Left ventricle myocardium inferior (tissue), 1 donor: ENCODE measurements at places on chromosomes 11 and 22. TPM values are rescaled to one million over a fixed set of nuclear protein-coding genes. Genes with fewer than 3 reads are reported as not detected.

Gene DDIAS
- total RNA-seq: 0.58 TPM

Gene CHRM1
- total RNA-seq: not detected

Gene RIMBP3B
- not detected for total RNA-seq

Gene INS
- not detected for total RNA-seq

Gene SCT
- total RNA-seq: not detected

Gene CD3D
- not detected for total RNA-seq

Gene CEP126
- 1.5 TPM for total RNA-seq

GRCh38 chr11:108032800-108033199 is 24.1 kb downstream of the CUL5 start:
- peaks cover 21% of the 10 kb centered on the region for H3K36me3 ChIP-seq
- DNase-seq: no peak
- H3K27me3 ChIP-seq: no peaks in the 10 kb centered on the region
- peaks cover 44% of the 10 kb centered on the region for H3K4me1 ChIP-seq
- no peak overlapping the region for H3K27ac ChIP-seq
- no peak overlapping the region for H3K4me3 ChIP-seq

DNA sequence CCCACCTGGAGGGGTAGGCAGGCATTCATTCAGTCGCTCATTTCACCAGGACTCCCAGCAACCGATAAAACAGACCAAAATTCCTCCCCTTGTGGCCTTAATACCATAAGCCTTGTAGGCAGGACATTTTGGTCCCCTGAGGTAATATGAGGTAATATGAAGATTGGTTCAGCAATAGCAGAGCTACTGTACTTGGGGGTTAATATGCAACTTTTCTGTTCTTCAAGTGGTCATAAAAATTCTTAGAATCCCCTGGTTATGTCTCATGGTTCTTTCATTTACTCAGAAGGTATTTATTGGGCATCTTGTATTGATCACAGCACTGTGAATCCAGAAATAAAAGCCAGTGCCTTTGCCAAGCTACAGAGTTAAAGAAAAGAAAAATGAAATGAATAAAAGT is 29.8 kb downstream of the SHISA8 start:
- H3K4me1 ChIP-seq: peaks cover 32% of the 10 kb centered on the region
- no peak for DNase-seq
- H3K4me3 ChIP-seq: no peak overlapping the region
- no peaks in the 10 kb centered on the region for H3K27me3 ChIP-seq

- H3K4me1 ChIP-seq: peaks cover 5% of the 10 kb centered on the region
- H3K27ac ChIP-seq: no peak overlapping the region
- no peaks in the 10 kb centered on the region for H3K36me3 ChIP-seq
- H3K4me3 ChIP-seq: no peak overlapping the region
These were observed 5.2 kb upstream of the PES1 start for GRCh38 chr22:30596886-30597285.

DNA sequence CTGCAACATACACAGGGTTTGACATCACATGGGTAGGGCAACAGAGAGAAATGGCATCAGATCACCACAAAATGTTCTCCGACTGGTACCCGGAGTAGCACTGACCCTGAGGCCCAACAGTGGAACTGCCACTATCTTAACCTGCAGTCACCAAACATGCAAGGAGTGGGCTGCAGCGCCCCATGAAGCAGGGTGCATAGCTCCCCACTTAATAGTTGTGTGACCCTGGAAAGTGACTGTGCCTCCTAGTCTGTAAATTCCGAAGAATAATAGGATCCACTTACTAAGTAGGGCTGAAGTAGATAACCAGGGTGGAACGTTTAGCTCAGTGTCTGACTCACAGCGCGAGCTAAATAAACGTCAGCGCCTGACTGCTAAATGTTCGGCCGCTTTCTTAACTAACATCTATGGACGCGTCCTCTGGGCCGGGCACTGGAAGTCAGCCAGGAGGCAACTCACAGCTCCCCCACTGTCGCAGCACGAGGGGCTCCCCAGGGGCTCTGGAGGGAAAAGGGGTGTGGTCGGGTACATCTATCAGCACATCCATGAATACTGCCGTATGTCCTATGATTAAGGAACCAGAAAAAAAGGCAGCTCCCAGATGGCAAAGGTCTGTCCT is 777 bp downstream of the LTO1 start:
- peaks cover 31% of the 10 kb centered on the region for H3K36me3 ChIP-seq
- peaks cover 45% of the 10 kb centered on the region for H3K4me1 ChIP-seq
- H3K27ac ChIP-seq: peak overlapping the region; percentile 88
- peak overlapping the region; percentile 92 for H3K4me3 ChIP-seq
- no peak for DNase-seq
- no peaks in the 10 kb centered on the region for H3K27me3 ChIP-seq

DNA sequence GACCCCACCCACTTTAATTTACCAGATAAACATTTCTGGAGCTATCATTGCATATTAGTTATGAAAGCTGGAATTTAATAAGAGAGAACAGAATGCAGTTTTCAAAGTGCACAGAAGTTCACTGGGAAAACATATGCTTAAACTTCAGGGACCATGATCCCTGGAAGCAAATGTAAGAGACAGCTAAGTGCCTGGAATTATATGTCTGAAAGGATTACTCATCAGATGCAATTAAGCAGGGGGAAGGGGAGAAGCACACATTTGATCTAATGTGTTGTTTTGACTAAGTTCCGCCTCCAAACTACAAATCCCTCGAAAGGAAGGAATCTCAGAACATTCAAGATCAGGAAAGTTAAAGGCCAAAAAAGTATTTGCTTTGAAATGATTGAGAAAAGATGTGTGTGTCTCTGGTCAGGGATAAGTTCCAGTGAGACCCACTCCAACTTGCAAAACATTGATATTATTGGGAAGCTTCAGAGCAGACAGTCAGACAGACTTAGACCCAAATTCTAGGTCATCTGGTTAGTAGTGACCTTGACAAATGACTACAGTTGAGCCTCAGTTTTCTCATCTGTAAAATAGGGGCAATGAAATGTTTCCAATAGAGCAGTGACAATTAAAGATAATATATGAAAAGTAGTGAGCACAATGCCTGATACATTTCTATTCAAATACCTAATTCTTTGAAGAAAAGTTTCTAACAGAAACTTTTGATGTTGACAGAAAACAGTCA is 147.6 kb downstream of the ME3 start:
- no peak overlapping the region for H3K4me3 ChIP-seq
- DNase-seq: no peak
- peaks cover 28% of the 10 kb centered on the region for H3K4me1 ChIP-seq
- peaks cover 5% of the 10 kb centered on the region for H3K36me3 ChIP-seq

GRCh38 chr11:12777208-12777874 is 103.1 kb downstream of the TEAD1 start:
- H3K27ac ChIP-seq: no peak overlapping the region
- no peak overlapping the region for H3K4me3 ChIP-seq
- peaks cover 46% of the 10 kb centered on the region for H3K4me1 ChIP-seq
- H3K27me3 ChIP-seq: no peaks in the 10 kb centered on the region

DNA sequence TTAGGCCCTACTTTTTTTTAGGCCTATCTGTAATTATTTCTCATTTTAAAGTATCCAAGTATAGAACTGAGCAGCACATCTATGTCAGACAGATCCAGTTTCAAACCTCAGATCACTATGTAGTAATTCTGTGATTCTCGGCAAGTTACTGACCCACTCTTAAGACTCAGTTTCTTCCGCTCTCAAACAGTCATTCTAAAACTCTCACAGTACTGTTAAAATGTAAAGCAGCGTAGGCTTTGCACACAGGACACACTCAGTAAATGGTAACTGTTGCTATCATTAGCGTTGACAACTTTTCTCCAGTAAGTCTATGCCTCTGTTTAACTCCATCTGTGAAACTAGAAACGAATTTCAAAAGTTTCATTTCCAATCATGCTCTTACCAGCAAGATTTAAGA is 277.1 kb downstream of the TTC28 start:
- H3K4me1 ChIP-seq: peaks cover 9% of the 10 kb centered on the region
- no peaks in the 10 kb centered on the region for H3K27me3 ChIP-seq
- no peaks in the 10 kb centered on the region for H3K36me3 ChIP-seq
- H3K27ac ChIP-seq: no peak overlapping the region
- no peak for DNase-seq

DNA sequence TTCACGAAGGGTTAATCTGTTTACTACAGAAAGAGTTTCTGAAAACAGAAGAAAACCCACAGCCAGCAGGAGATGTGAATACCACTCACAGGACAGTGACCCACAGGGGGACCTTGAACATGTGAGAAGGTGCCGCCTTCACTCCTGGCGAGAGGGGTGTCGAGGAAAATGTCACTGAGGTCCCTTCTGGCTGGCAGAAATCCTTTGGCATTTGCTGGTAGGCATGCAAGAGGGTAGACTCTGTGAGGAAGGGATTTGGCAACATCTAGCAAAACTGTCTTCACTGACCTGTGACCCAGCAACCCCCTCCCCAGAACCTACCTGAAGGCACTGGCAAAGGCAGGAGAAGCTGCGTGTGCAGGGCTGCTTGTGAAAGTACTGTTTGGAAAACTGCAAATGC is 8.6 kb downstream of the KCNQ1 start:
- no peaks in the 10 kb centered on the region for H3K36me3 ChIP-seq
- no peak overlapping the region for H3K27ac ChIP-seq
- H3K4me1 ChIP-seq: peaks cover 26% of the 10 kb centered on the region

DNA sequence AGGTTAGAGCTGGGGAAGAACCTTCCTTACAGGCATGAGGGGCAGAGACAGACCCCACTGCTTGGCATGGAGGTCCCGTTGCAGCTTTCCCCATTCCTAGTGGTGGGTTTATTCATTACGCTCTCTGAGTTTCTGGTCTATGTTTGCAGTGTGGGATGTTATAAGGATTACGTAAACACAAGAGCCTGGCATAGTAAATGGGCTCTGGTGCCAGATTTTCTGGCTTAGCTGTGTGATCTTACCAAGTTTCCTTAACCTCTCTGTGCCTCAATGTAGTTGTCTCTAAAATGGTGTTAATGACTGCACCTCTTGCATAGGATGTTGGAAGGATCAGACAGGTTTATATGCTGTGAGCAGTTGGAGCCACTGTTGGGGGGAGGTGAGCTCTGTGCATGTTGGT is 15.1 kb downstream of the DTX4 start:
- H3K36me3 ChIP-seq: peaks cover 7% of the 10 kb centered on the region
- no peaks in the 10 kb centered on the region for H3K27me3 ChIP-seq
- no peak for DNase-seq
- no peak overlapping the region for H3K4me3 ChIP-seq

DNA sequence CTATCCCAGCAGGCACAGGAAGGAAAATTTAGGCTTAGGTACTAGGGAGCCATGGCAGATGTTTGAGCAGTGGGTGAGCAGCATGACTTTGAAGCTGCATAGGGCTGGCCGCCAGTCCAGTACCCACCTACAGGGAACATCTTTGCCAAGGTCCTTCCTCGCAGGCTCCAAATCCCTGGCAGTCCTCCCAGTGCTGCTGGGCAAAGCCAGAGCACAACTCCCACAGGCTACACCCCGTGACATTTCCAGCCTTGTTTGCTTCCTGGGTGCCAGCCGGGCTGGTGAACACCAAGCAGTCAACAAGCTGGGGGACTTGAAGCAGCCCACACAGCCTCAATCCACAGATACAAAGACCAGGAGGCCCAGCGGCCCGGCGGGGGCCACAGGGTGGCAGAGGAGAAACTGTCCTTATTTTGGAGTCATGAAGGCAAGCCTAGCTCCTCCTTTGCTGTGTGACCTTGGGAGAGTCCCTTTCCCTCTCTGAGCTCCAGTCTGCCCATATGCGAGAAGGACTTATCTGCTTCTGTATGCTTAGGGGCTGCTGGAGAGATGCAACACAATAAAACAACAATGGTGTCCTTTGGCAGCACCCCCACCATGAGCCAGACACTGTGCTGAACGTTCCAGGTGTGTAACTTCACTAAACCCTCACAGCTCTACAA is 28.0 kb downstream of the TPST2 start:
- no peak overlapping the region for H3K4me3 ChIP-seq
- H3K36me3 ChIP-seq: peaks cover 9% of the 10 kb centered on the region
- peaks cover 49% of the 10 kb centered on the region for H3K4me1 ChIP-seq
- DNase-seq: peak; percentile 79
- H3K27ac ChIP-seq: peak overlapping the region; percentile 76

DNA sequence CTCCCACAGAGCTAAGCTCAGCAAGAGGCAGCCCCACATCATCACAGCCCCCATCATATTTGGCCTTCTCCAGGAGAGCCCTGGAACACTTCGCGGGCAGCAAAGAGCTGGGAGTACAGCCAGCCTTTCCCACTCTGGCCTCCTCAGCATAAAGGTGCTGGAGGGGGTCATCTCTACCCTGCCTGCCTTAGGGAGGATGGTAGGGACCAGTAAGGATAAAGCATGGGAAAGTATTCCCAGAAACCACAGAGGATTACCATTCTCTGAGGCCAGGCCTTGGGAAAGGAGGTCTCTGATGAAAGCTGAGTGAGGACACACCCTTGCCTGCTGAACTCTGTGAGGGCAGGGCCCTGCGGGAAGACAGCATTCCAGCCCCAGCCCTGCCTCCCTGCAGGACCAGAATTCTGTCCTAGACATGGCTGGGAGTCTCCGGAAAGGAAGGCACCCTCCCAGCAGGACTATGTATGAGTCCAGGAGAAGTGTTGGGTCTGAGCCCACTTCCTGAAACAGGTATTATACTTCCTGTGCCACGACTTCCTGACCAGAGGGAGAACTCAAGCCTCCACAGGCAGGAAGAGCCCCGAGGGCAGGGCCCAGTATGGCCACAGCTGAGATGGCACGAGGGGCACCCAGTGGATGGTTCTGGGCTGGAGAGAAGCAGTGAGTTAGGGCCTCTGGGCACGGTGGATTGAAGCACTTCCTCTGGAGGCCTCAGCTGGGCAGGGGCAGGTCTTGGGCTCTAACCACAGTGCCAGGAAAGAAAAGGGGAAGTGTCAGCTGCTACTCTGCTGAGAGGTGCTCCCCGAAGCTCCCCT is 12.9 kb upstream of the CASTOR1 start:
- DNase-seq: peak; percentile 57
- H3K27ac ChIP-seq: peak overlapping the region; percentile 87
- no peak overlapping the region for H3K4me3 ChIP-seq
- peaks cover 97% of the 10 kb centered on the region for H3K4me1 ChIP-seq
- H3K27me3 ChIP-seq: no peaks in the 10 kb centered on the region
- H3K36me3 ChIP-seq: peaks cover 47% of the 10 kb centered on the region
